ENCODE measurements at places on chromosomes 3 and 15.

GRCh38 chr15:64911311-64912186, at the start of gene ANKDD1A:
Gene ANKDD1A, plus strand, starts transcription at chr15:64911902. Its CDS starts 29 bp downstream, at chr15:64911931.
- no peak for DNase-seq

DNA sequence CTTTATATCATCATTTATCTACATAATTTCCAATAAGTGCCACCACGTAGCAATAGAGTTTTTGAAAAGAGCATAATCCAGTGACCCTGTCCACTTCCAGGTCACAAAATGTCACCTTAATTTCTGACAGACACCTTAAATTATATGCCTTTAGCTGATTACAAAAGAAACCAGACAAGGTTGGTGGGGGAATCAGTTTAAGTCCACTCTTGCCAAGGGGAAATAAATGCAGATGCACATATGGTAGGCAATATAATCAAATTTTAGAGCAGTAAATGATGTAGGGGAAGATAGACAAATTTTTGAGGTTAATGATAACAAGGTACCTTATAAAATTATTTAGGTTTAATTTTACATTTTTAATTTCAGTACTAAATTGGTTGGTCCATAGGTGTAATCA, 253.5 kb downstream of the ZIC1 start:
- no peak for DNase-seq

- no peak for DNase-seq
These were observed 121.9 kb downstream of the CHST2 start for GRCh38 chr3:143241481-143241951.

GRCh38 chr15:61794276-61794675, 266.0 kb downstream of the VPS13C start:
- DNase-seq, result no peak

DNA sequence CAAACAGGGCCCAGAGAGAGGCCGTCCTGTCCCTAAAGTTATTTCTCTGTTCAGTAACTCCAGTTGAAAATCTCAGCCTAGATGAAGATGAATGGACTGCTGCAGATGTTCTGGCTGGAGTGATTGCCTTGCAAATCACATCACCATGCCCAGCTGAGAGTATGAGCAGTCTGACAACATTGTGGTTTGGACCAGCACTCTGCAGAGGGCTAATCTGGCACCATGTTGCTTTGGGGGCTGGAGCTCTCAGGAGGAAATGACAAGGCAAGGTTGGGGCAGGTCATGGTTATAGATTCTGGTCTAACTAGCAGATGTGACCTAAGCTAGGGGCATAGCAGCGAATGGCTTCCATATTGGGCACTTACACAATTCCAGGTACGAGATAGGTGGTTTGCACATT, 314.2 kb downstream of the CLSTN2 start:
- DNase-seq, result no peak

- no peak for DNase-seq
These were observed 246.3 kb upstream of the SEMA6D start for GRCh38 chr15:47470983-47471382.

- no peak for DNase-seq
These were observed 85.3 kb downstream of the HHLA2 start for GRCh38 chr3:108381529-108382140.

DNA sequence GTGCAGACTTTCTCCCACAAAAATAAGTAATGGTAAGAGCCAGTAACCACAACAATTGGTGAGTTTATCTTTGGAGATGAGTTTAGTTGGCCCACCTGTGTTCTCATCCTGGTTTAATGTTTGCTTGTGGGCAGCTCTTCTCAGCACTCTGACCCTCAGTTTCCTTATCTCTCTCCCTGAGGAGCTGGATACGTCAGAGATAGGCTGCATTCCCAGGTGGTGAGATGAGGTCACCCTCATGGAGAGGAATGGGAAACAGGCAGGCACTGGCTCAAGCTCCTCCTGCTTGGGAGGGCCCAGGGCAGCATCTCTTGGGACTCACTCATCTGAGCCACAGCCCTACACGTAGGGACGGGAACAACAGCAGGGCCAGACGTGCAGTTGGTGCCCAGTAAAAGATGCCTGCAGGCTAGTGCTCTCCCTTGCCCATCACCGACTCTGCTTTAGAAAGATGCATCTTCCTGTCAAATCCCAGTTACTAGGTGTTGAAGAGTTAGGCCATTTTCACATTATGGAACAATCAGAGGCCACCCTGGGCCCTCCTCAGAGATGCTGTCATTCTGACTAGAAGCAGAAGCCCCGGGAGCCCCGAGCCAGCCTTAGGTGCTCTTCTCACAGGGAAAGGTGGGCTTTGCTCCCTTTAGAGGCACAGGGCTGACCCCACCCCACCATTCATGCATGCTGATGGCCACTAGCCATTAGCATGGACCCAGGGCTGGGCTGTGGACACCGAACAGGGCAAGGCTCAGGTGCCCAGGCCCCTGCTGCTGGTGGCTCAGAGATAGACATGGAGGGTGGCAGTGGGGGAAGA, 59.7 kb downstream of the GRIP2 start:
- no peak for DNase-seq
